Smooth muscle cell of trachea (primary cell): ENCODE measurements at places on chromosomes 4 and X. TPM values are rescaled to one million over a fixed set of nuclear protein-coding genes. Genes with fewer than 3 reads are reported as not detected.

Gene TREX2
- 1.7 and 3.8 TPM in 2 replicates for total RNA-seq

Gene MAGEB1
- not detected in 2 replicates for total RNA-seq

Gene NUDT10
- 3.6 and 5.2 TPM in 2 replicates for total RNA-seq

Gene PWWP3B
- 0.15 and 0.17 TPM in 2 replicates for total RNA-seq

Gene ADD1
- total RNA-seq, result 191 and 201 TPM in 2 replicates

Gene HSFX1
- 0.87 and 2.0 TPM in 2 replicates for total RNA-seq

Gene SYN1
- total RNA-seq, result 0.29 and 0.33 TPM in 2 replicates

Gene PRKG2
- 23.3 and 41.9 TPM in 2 replicates for total RNA-seq

Gene ADGRG4
- under 0.01 TPM in 1 of 2 replicates, not detected in the other for total RNA-seq

Gene RAB41
- not detected in 2 replicates for total RNA-seq

Gene SYTL4
- total RNA-seq, result 3.1 and 8.6 TPM in 2 replicates

Gene DUSP9
- total RNA-seq, result under 0.01 TPM in 1 of 2 replicates, not detected in the other

Gene JCHAIN
- total RNA-seq, result 3.6 and 5.8 TPM in 2 replicates

Gene CT45A3
- not detected in 2 replicates for total RNA-seq

Gene GPR82
- under 0.01 TPM in 1 of 2 replicates, not detected in the other for total RNA-seq

Gene SATL1
- total RNA-seq, result not detected in 2 replicates

Gene GABRB1
- 0.33 and 0.73 TPM in 2 replicates for total RNA-seq

Gene PAGE2
- not detected in 2 replicates for total RNA-seq

Gene SPARCL1
- 1.2 and 1.3 TPM in 2 replicates for total RNA-seq

Gene FDCSP
- not detected in 2 replicates for total RNA-seq

Gene FGF5
- 20.8 and 24.7 TPM in 2 replicates for total RNA-seq

Gene DCAF8L2
- under 0.01 TPM in 1 of 2 replicates, not detected in the other for total RNA-seq

Gene REELD1
- not detected in 2 replicates for total RNA-seq

Gene FAM9C
- total RNA-seq, result under 0.01 TPM in 1 of 2 replicates, not detected in the other

Gene SUPT20HL2
- not detected in 2 replicates for total RNA-seq

Gene RBM3
- total RNA-seq, result 59.4 and 286 TPM in 2 replicates

Gene WDR17
- total RNA-seq, result 3.3 and 5.1 TPM in 2 replicates

Gene MMRN1
- total RNA-seq, result 1.6 TPM in 1 of 2 replicates, not detected in the other

Gene GLRA3
- under 0.01 TPM in 1 of 2 replicates, not detected in the other for total RNA-seq

Gene CT47A1
- total RNA-seq, result not detected in 2 replicates

Gene MAGEA6
- total RNA-seq, result not detected in 2 replicates

Gene ERAS
- not detected in 2 replicates for total RNA-seq

Gene MORF4L2
- 396 and 849 TPM in 2 replicates for total RNA-seq

Gene MND1
- 2.2 and 13.1 TPM in 2 replicates for total RNA-seq

Gene RNF128
- total RNA-seq, result 4.9 and 7.4 TPM in 2 replicates

Gene ITM2A
- 1.3 and 4.3 TPM in 2 replicates for total RNA-seq

Gene APBB2
- total RNA-seq, result 19.6 and 28.3 TPM in 2 replicates

Gene TFDP3
- not detected in 2 replicates for total RNA-seq

Gene FAM47A
- not detected in 2 replicates for total RNA-seq

Gene MSX1
- 14.4 and 17.2 TPM in 2 replicates for total RNA-seq

Gene REPS2
- 0.73 and 0.99 TPM in 2 replicates for total RNA-seq

Gene RIBC1
- total RNA-seq, result 0.87 and 0.99 TPM in 2 replicates

Gene EMCN
- total RNA-seq, result 0.29 TPM in 1 of 2 replicates, not detected in the other
